ENCODE measurements at places on chromosomes 7 and 10. TPM values are rescaled to one million over a fixed set of nuclear protein-coding genes. Genes with fewer than 3 reads are reported as not detected.
A peak's percentile ranks its signal among the peaks of the same experiment; 100 is the strongest.

DNA sequence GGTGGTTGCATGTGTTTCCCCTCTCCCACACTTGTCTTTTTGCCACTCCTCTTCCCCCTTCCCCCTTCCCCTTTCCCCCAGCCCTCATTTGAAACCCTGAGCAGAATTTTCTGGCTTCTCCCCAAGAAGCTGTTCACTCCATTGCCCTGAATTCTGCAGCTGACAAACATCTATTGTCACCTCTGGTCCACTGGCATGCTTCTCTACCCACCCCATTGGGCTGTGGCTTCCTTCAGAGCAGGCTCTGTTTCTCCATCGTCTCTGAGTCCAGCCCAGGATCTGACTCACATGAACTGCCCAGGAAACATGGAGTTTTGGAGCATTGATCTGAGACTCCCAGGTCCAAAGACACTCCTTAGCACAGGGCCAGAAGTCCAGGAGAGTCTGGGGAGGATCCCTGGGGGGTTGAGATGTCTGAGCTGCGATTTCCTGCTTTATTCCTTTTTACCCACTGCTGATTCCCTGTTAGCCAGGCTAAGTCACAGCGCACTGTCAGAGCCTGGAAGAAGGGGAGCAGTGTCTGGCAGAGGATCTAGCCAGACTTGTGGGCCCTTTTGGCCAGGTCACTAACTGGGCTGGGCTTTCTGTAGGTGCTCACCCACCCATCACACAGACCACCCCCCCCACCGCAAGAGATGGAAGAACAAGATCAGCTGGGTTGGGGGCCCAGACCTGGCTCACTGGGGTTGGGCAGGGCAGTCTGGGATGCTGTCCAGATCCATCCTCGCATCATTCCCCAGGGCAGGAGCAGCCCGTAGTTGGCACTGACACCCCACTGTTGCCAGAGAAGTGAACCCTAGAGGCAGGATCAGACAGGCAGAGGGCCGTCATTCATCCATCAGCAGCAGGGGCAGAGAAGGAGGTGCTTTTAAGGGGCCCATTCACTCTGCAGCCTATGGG is 3.5 kb downstream of the CHAT start:
- no peak overlapping the region for H3K4me3 ChIP-seq
- no peaks in the 10 kb centered on the region for H3K36me3 ChIP-seq
- DNase-seq, result peak; percentile 32
- no peak overlapping the region for H3K27ac ChIP-seq

TRIM4 gene
- total RNA-seq, result 52.1 TPM

SNX10 gene
- total RNA-seq, result 3.5 TPM

A1CF gene
- 103 TPM for total RNA-seq

- H3K27me3 ChIP-seq, result no peaks in the 10 kb centered on the region
- no peaks in the 10 kb centered on the region for H3K36me3 ChIP-seq
- no peak overlapping the region for H3K27ac ChIP-seq
- peaks cover 2% of the 10 kb centered on the region for H3K4me1 ChIP-seq
Measured at GRCh38 chr7:55538538-55538937, 33.8 kb downstream of the VOPP1 start.

SPDYE5 gene
- not detected for total RNA-seq

PAPOLB gene
- total RNA-seq, result not detected

P4HA1 gene
- total RNA-seq, result 16.5 TPM

- no peak overlapping the region for H3K4me3 ChIP-seq
- DNase-seq, result no peak
- no peak overlapping the region for H3K27ac ChIP-seq
Measured at GRCh38 chr7:65264258-65264657, 109.4 kb upstream of the ZNF92 start.

DNA sequence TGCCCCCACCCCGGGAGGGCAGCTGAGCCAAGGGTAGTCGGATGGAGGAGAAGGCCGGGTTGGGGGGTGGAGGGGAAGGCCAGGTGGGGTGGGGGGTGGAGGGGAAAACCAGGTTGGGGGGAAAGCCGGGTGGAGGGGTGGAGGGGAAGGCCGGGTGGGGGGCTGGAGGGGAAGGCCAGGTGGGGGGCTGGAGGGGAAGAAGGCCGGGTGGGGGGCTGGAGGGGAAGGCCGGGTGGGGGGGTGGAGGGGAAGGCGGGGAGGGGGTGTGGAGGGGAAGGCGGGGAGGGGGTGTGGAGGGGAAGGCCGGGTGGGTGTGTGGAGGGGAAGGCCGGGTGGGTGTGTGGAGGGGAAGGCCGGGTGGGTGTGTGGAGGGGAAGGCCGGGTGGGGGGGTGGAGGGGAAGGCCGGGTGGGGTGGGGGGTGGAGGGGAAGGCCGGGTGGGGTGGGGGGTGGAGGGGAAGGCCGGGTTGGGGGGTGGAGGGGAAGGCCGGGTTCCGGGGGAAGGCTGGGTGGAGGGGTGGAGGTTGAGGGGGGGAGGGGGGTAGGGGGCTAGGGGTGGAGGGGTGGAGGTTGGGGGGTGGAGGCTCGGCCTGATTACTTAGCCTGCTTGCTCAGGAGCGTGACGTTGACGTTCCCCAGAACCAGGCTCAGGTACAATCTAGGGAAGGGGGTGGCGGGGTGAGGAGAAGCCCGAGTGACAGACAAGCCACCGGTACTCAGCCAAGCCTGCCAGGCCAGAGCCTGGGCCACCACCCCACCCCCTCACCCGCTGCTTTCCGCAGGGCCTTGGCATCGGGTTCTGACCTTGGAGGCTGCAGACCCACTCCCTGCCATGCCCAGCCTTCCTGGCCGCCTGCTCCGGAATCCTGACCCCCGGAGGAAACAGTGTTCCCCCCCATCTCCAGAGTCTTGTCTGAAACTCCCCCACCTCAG is 5.6 kb downstream of the TMEM120A start:
- no peaks in the 10 kb centered on the region for H3K27me3 ChIP-seq
- no peak for DNase-seq
- H3K4me1 ChIP-seq, result no peaks in the 10 kb centered on the region
- H3K36me3 ChIP-seq, result no peaks in the 10 kb centered on the region

- H3K36me3 ChIP-seq, result no peaks in the 10 kb centered on the region
- DNase-seq, result no peak
- no peaks in the 10 kb centered on the region for H3K27me3 ChIP-seq
- H3K4me3 ChIP-seq, result no peak overlapping the region
- no peak overlapping the region for H3K27ac ChIP-seq
- no peaks in the 10 kb centered on the region for H3K4me1 ChIP-seq
Measured at GRCh38 chr10:116879817-116880216, 30.5 kb downstream of the ENO4 start.

HGF gene
- 5.0 TPM for total RNA-seq

DNA sequence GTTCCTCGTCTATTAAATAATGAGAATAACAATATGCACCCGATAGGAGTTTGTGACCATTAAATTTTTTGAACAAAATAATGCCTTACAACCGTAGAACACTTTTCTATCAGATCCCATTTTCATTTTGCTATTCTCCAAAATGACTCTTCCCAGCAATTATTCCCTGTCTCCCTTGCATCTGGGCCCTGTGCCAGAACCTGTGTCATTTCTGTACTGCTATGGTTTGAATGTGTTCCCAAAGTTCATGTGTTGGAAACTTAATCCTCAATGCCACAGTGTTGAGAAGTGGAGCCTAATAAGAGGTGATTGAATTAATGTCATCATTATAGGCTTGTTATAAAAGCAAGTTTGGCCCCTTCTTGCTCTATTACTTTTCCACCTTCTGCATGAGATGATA is 33.2 kb upstream of the SMNDC1 start:
- no peak overlapping the region for H3K4me3 ChIP-seq
- H3K27me3 ChIP-seq, result no peaks in the 10 kb centered on the region
- DNase-seq, result no peak

DNA sequence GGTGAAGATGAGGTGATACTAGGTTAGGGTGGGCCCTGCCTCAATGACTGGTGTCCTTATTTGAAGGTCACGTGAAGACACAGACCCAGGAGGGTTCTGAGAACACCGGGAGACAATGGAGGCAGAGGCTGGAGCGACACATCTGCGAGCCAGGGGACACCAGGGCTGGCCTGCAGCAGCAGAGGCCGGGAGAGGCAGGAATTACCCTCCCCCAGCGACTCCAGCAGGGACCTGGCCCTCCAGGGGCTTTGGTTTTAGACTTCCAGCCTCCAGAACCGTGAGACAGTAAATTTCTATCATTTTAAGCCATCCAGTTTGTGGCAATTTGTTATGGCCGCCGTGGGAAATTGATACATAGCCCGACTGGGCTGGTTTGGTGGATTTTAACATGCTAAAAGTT is 152.2 kb downstream of the DNAJB6 start:
- no peaks in the 10 kb centered on the region for H3K36me3 ChIP-seq

NRG3 gene
- total RNA-seq, result not detected

GRCh38 chr10:3700531-3701076 is 84.4 kb downstream of the KLF6 start:
- no peaks in the 10 kb centered on the region for H3K27me3 ChIP-seq
- no peaks in the 10 kb centered on the region for H3K36me3 ChIP-seq
- no peaks in the 10 kb centered on the region for H3K4me1 ChIP-seq
- no peak for DNase-seq
- no peak overlapping the region for H3K4me3 ChIP-seq

DNA sequence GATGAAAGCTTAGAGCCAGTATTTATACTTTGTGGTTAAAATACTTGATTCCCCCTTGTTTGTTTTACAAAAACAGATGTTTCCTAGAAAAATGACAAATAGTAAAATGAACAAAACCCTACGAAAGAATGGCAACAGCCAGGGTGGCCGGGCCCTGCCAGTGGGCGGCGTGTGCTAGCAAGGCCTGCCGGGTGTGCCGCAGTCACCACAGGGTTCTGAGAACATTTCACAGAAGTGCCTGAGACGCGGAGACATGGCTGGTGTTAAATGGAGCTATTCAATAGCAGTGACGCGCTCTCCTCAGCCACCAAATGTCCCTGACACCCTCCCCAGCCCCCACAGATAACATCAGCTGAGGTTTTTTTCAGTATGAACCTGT is 14.5 kb downstream of the GPR146 start:
- H3K36me3 ChIP-seq, result peaks cover 7% of the 10 kb centered on the region
- H3K4me1 ChIP-seq, result peaks cover 31% of the 10 kb centered on the region
- H3K27ac ChIP-seq, result peak overlapping the region; percentile 56
- no peaks in the 10 kb centered on the region for H3K27me3 ChIP-seq

- DNase-seq, result no peak
- no peaks in the 10 kb centered on the region for H3K27me3 ChIP-seq
- no peaks in the 10 kb centered on the region for H3K4me1 ChIP-seq
- H3K36me3 ChIP-seq, result no peaks in the 10 kb centered on the region
Measured at GRCh38 chr10:49601857-49602256, 8.3 kb upstream of the SLC18A3 start.

GRCh38 chr10:78964952-78965633 is 103.7 kb upstream of the ZMIZ1 start:
- no peak overlapping the region for H3K27ac ChIP-seq
- H3K27me3 ChIP-seq, result no peaks in the 10 kb centered on the region
- no peak for DNase-seq
- no peaks in the 10 kb centered on the region for H3K36me3 ChIP-seq
- H3K4me3 ChIP-seq, result no peak overlapping the region
- H3K4me1 ChIP-seq, result peaks cover 13% of the 10 kb centered on the region

- no peaks in the 10 kb centered on the region for H3K4me1 ChIP-seq
- no peak overlapping the region for H3K27ac ChIP-seq
- no peaks in the 10 kb centered on the region for H3K27me3 ChIP-seq
- H3K36me3 ChIP-seq, result no peaks in the 10 kb centered on the region
- DNase-seq, result no peak
Measured at GRCh38 chr7:32033006-32033405, 37.2 kb downstream of the PDE1C start.

DNA sequence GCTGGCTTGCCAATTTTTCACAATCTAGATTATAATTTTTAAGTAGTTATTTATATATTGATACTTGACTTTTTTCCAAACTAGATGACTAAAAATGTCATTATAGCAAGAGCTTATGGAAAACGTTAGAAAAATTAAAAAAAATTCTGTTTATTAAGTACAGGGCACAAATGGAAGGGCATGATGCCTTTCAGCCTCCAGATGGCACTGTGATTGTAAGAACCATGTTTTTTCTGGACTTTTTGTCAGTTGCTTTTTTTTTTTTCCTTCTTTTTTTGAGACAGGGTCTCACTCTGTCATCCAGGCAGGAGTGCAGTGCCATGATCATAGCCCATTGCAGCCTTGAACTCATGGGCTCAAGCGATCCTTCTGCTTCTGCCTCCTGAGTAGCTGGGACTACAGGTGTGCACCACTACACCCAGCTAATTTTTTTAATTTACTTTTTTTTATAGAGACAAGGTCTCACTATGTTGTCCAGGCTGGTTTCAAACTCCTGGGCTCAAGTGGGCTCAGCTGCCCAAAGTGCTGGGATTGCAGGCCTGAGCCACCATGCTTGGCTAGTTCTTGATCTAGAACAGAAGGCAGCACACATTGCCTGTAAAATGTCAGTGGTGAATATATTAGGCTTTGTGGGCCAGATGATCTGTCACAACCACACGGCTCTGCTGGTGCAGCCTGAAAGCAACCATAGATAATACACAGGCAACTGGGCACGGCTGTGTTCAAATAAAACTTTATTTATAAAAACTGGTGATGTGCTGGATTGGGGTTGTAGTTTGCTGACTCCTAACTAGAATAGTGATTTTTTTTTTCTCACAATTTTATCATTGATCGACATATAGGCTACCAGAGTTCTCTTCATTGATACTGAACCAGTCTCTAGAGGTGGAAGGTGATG is 27.4 kb downstream of the UCMA start:
- H3K4me1 ChIP-seq, result no peaks in the 10 kb centered on the region
- no peak overlapping the region for H3K27ac ChIP-seq
- no peak for DNase-seq
- no peaks in the 10 kb centered on the region for H3K27me3 ChIP-seq

DNA sequence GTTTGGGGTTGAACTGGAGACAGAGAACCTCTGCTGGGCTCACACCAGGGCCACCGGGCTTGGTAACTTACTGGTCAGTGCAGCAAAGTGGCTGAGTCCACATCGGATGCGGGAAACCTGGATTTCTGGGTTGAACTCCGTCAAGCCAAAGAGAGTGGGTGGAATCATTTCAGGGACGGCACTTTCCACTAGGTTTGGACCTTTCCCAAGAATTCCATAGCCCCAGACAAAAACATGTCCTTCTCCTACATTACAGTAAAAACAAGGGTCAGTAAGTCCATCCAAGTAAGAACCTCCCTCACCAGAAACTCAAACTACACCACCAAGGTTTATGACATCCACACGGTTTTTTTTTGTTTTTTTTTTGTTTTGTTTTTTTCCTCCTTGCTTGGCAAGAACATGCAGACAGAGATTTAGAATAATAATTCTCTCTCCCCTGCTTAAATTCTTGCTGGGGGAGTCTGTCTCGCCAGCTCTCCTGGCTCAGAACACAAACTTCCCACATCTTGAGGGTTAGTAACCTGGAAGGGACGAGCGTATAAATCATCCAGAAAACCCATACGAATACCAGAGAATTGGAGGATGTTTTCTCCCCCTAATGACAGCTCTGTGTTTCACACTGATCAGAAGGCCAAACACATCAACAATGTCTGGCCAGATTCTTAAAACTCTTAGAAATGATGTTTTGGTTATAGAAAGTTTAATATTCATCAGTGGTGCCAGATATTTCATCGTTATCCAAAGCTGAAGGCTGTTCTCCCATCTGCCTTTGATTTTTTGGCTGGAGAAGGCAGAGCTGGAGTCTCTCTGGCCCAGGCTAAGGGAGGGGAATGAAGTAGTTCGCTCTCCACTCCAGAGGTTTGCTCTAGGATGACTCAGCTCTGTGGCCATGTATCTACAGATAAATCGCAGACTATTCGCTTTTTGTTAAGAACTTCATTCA is 17.5 kb downstream of the RCC1L start:
- H3K4me1 ChIP-seq, result peaks cover 4% of the 10 kb centered on the region
- H3K4me3 ChIP-seq, result no peak overlapping the region
- H3K27ac ChIP-seq, result no peak overlapping the region

All from Peyer's patch (tissue), 4 donors.